ENCODE measurements at places on chromosomes 11 and 22.

DNA sequence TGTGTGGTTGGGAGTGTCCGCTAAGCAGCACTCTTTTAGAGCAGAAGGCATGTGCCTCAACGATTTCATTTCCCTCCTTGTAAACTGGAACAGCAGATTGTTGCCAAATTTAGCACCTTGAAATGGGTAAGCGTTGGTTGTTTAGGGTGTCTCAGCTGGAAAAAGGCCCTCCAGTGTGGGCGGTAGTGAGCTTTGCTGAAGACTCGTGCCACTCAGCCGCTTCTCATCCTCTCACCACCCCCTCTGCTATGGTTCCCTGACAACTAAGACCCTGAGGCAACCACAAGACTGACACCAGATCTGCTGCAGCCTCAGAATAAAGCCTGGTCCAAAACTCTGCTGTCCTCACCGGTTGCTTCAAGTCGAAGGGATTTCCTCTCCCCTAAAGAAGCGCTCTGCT lies 9.9 kb upstream of the FERMT3 start:
- DNase-seq, result no peak

GRCh38 chr11:45335434-45335833 lies 49.3 kb upstream of the SYT13 start:
- no peak for DNase-seq

DNA sequence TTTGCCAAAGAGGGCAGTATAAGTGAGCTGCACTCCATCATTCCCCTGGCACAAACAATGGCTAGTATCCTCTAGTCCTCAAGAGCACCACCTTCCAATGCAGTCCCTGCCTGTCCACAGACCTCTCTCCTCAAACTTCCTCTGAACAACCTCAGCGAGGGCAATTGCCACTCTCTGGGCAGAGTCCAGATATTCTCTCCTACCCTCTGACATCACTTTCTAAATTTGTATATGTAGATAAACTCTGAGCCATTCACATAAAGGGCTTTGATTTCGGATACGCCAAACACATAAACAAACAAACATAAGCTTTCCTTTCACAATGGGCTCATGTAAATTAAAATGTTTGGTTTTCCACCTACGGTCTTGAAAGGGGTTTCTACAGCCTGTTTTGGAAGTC lies 3.0 kb upstream of the SLC43A3 start:
- no peak for DNase-seq

- no peak for DNase-seq
Measured at GRCh38 chr11:7871056-7871455, 60.0 kb downstream of the OR10A6 start.

- DNase-seq, result no peak
Measured at GRCh38 chr11:95522874-95523273, 266.7 kb downstream of the FAM76B start.

- DNase-seq, result no peak
Measured at GRCh38 chr11:30206249-30206996, 24.4 kb upstream of the FSHB start.

DNA sequence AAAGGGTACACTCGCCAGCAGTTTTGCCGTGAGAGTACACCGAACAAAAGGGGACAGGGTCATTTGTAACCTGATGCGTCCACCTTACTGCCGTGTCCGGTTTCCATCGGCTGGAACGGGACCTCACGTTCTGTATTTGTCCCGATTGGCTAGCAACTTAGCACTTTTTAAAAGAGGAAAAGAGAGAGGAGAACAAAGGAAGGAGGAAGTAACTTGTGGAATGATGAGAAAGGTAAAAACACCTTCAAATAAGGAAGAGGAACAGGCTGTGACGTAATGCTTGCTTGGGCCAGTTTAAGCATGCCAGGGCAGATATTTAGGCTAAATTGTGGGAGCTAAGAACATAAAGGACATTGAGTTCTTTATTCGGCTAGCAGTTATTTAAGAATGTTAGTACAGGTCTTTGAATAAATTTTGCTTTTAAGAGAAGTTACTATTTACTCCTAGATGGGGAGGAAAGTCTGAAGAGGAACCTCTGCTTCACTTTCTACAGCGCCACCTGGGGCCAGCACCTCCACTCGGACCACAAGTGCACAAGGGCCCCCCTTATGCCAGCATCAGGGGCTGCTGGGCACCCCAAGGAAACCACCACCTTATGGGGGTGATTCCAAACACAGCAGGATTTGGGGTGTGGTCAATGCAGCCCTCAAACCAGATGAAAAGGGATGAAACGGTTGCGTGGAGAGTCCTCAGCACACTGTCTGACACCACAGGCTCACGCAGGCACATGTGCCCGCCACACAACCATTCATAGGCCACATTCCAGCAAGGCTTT lies 5.8 kb downstream of the ARSA start:
- DNase-seq, result no peak

GRCh38 chr11:45423475-45424120 lies 137.5 kb upstream of the SYT13 start:
- DNase-seq, result no peak

- DNase-seq, result no peak
Measured at GRCh38 chr22:21078916-21079315, 33.2 kb downstream of the LRRC74B start.

DNA sequence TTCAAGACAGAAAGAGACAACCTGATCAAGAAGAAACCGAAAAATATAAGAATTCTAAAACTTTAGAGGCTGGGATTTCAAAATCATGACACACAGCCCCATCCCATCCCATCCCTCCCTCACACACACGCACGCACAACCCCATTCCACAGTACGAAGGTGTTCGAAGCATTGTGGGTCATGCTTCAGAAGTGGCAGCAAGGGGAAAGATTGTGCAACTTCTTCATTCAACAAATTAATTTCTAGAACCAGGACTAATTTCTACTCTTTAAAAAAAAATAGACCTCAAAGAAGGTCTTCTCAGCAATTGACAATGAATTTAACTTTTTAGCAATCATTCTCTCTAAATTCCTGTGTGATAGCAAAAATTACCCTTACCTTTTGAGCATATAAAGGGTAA lies 867 bp downstream of the SPA17 start:
- no peak for DNase-seq

GRCh38 chr11:6545917-6546605 lies 49.0 kb downstream of the DNHD1 start:
- DNase-seq, result no peak

GRCh38 chr11:70483917-70484316 lies 85.6 kb downstream of the CTTN start:
- DNase-seq, result no peak

GRCh38 chr22:47619631-47620030 lies 857.2 kb downstream of the TBC1D22A start:
- DNase-seq, result no peak

GRCh38 chr11:94806014-94806413 lies 37.9 kb downstream of the AMOTL1 start:
- DNase-seq, result no peak

GRCh38 chr11:78061921-78062311 lies 1.7 kb upstream of the THRSP start:
- no peak for DNase-seq
